ENCODE measurements at places on chromosomes 5 and 9.

DNA sequence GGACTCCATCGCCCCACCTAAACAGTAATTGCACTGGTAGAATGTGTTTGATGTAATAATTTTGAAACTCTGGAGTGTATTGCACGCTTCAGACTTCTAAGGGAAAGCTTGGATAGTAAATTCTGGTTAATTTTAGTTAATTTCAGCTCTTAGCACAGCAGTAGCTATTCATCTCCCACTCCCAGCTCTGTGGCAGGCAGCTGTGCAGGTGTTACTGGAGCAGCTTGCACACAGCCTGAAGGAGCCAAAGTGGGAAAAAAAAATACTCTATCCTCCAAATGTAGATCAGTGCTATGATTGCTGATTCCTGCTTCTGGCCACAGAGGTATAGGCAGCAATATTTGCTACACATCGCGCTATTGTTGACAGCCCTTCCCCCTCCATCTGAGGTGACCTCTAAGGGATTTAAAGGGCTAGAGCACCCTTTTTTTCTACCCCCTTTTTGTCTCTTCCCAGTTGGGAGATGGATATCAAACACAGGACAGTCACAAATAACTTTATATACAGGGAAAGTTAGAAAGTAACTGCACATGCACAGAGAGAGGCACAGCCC lies 97.4 kb downstream of the KCTD16 start:
- DNase-seq: no peak

GRCh38 chr5:132915681-132916080 lies 42.2 kb downstream of the LEAP2 start:
- no peak for DNase-seq

DNA sequence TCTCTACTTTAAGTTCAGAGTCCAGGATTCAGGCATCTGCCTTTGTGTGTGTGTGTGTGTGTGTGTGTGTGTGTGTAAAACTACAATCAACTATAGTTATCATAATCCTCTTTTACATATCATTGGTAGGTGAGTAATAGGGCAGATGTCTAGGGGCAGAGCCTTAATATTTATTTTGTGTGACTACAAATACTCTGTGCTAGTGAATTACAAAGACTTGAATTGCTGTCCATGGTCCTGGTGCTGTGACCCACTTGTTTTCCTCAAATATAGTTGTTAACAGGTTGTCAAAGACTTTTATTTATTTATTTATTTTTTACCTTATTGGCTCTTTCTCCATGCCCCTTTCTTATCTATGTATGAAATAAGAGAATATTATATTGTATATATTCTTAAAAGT lies 196.8 kb downstream of the ANXA1 start:
- DNase-seq: no peak

- no peak for DNase-seq
Observed at GRCh38 chr5:36017004-36017403, 25.8 kb upstream of the UGT3A1 start.

DNA sequence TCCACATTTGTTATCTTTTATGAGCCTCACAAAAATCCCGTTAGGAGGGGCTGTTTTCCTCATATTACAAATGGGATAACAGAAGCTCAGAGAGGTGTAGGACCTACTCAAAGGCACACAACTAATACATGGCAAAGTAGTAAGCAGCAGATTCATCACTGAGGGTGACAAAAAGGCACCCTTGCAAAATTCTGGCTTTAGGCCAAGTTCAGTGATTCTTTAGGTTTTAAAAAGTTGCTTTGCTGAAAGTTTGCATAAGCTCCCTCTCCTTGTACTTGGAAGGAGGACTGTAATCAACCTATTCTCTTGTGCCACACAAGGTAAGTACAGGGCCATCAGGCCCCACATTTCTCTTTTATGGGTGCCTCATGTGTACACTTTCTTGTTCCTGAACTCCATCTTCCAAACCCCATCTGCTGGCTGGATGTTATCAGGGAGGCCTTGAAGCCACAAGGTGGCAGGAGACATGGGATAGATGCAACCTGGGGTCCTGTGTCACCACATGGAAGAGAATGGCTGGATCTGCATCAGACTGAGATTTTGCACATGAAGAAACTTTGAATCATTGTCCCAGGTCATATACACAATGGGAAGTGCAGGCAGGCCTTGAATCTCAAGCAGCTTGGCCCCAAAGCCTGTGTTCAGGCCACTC lies 311.6 kb downstream of the MSX2 start:
- no peak for DNase-seq

GRCh38 chr5:151171529-151171928 lies 13.9 kb upstream of the ANXA6 start:
- no peak for DNase-seq

GRCh38 chr5:91049800-91050199 lies 333.3 kb downstream of the ARRDC3 start:
- DNase-seq: no peak

DNA sequence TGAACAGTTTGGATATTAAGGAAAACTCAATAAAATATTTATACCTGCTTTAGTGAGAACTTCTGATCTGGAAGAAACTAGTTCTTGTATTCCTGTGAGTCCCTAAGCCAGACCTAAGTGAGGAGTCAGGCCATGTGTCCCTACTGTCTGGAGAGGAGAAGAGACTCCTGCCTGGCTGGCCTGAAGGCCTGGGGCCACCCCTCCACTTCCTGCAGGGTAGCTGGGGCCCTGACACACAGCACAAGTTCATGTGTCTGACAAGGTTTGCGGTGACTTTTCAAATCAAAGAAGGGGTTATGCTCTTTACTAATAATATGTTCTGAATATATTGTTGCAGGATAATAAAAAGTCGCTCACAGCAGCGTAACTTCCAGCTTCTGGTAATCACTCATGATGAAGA lies 16.1 kb upstream of the IL13 start:
- DNase-seq: no peak

DNA sequence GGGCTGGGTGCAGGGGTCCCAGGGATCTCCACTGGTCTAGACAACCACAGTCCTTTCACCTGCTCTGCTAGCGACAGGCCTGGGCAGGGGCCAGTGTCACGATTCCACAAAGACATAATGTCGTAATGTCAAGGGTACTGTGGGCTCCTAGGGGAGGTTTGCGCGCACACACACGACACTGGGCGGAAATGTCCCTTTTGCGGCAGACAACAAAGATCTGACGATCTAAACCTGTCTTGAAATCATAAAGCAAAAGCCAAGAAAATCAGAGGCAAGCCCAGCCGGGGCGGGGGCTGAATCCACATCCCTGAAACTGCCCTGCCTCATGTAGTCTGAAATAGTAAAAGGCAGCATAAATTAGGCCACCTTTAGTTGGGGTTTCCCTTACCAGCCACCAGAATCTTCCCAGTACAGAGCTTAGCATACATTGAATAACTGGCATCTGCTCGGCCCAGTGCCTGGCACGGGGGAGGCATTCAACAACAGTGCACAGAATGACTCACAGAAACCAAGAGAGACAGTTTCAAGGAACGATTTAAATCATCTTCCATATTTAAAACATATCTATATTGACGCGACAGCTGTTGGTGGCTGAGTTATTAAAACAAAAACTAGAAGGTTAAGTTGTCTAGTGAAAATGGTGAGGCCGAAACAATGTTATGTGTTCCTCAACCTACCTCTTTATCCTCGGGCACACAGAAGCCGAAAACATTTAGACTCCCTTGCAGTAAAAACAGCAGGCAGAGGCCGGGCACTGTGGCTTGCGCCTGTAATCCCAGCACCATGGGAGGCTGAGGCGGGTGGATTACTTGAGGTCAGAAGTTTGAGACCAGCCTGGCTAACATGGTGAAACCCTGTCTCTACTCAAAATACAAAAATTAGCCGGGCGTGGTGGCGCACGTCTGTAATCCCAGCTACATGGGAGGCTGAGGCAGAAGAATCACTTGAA lies 151.0 kb downstream of the MYO10 start:
- DNase-seq: no peak

DNA sequence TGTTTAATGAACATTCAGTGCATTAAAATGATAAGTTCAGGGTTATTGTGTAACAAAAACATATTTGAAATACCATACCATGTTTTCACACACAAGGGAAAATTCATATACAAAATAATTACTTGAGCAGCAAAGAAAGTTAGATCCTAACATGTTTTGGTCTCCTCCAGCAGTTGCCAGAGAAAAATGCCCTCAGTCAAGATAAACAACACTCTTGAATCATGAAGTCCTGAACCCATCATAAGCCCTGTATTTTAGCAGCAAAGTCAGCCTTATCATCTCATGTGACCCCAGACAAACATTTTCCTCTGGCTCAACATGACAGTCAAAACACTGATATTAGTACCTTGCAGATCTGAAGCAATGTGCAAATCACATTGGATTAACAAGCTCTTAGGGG lies 1541.1 kb upstream of the WWC1 start:
- no peak for DNase-seq

GRCh38 chr9:118578467-118578866 lies 790.8 kb downstream of the BRINP1 start:
- DNase-seq: no peak

GRCh38 chr5:133392448-133392847 lies 219.9 kb downstream of the FSTL4 start:
- no peak for DNase-seq

DNA sequence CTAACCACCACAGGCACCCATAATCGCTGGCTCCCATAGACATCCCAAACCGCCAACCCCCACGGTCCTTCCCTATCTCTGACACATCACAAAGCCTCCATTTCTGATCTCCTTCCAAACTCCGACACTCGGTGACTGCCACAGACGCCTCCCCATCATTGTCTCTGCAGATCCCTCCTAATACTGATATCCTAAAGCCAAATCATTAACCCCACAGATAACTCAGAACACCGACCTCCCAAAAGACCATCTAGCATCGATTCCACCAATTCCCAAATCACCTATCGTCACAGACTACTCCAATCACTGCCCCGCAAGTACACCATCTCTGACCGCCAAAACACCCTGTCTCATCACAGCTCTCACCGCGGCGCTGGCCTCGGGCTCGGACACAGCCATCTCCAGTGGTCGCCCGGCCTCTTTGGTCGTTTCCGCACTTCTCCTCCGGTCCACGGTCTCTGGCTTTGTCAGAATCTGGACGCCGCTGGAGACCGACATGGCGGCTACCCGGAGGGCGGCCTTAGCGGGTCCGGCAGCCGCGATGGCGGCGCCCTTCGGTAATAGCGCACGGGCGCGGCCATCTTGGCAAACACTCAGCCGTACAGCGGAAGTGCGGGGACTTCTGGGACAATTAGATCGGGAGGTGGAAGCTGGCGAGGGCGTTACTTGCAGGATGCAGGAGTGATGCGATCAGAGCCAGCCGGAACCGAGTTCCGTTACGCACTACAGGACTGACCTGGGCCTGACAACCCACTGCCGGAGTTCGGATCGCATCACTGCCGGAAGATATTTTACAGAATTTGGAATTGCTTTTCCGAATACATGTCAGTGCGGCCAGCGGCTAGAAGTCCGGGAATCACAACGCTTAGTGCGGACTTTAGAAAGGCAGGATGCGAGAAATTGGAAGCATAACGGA lies at the start of gene ZFP37:
Gene ZFP37 (minus strand): TSS at position 534 of the 916 bp plus-strand sequence. CDS start 36 bp downstream, at position 498.
- DNase-seq: peak; percentile 51

DNA sequence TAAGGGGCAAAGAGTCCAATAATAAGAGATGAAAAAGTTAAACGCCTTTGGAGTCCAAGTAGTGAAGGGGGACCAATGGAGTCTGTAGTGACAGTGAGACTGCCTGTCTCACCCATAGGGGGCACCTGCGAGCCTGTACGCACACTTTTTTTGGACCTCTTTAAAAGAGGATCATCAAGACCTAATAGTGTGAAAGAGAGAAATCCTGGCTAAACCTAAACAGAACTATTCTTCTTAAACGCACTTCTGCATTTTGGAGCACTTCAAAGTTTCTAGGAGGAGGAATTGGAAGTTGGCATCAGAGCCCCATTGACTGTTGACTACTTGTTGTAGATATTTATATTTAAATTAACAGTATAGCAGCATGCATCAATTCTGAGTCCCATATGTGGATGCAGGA lies 636.1 kb upstream of the KLF4 start:
- no peak for DNase-seq

GRCh38 chr5:109857405-109858031 lies 167.8 kb downstream of the MAN2A1 start:
- DNase-seq: no peak

DNA sequence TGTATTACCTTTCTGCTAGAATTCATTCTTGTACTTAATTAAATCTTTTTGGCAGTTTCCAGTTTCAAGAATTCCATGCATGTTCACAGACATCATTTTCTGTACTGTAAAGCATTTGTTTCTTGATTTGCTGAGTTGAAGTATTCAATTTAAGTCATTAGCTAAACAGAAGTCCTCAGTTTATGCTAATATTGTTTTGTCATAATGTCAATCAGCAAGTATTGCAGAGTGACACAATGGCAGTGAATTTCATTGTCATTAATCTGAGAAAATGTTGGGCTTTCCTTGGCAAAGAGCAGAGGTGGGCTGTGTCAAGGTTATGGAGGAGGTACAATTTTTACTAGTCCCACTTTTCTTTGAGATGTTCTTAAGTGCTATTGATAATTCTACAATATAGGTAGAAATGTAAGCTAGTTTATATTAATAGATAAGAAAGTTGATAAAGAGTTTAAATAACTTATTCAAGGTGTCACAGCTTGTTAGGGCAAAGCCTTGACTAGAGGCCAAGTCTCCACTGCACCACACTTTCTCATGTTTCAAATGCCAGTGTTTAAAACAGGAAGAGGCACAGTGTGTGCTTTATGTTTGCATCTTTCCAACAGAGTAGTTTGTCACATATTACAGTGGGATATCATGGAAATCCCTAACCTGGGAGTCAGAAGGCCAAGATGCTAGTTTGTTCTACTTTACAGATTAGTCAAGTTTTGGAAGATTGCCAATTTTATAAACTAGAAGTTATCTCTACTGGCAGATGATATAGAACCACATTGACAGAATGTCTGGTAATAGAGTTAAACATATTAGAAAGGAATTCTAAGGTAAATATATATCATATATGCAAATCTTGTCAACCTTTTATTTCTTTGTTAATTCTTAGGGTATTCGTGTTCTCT lies 56.3 kb downstream of the SLF1 start:
- DNase-seq: no peak

GRCh38 chr9:14678776-14679175 lies 14.5 kb downstream of the ZDHHC21 start:
- no peak for DNase-seq

- DNase-seq: no peak
Observed at GRCh38 chr9:123058834-123059233, 25.4 kb downstream of the GPR21 start.

DNA sequence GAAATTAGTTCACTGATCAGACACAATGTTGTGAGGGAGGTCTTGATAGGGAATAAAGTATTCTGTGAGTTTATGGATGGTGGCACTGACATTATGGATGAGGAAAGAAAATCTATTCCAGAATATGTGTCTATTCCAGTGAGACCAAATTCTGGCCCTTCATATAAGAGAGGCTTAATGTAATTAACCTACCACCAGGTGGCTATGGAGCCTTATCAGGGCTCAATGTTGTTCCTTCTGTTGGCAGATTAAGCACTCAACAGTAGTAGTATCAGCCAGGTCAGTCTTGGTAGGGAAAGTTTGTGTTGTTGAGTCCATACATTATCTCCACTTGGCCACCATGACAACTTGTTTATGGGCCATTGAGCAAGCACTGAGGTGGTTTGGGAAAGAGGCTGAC lies 41.7 kb upstream of the BARX1 start:
- DNase-seq: no peak

GRCh38 chr9:137236238-137236935 lies 4.7 kb upstream of the TUBB4B start:
- peak; percentile 74 for DNase-seq
